Kidney glomerular epithelial cell (primary cell): ENCODE measurements at places on chromosomes 2 and 18.

GRCh38 chr2:8872821-8873432 lies 35.5 kb upstream of the KIDINS220 start:
- peak; percentile 59 for DNase-seq

DNA sequence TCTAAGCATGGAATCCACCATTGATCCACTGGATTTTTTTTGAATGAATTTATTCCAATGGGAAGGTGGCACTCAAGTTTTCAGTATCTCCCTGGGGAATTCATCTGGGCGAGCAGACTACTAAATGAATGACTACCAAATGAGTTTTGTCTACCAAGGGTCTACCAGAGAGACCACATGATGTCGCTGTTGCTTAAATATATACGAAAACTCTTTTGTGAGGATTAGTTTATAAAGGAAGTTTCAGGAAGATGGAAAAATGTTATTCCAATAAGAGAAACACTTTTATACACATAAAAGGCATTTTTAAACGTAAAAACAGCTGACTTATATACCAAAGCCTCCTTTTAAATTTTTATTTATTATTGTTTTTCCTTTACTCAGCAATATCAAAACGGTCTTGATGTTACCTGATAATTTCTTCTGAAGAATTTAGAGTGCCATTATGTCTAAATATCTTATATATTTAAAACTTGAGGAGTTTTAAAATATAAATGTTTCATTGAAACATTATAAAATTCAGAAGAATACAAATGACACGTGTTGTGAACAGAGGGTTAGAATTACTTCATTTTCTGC lies 139.7 kb downstream of the HRH4 start:
- DNase-seq: peak; percentile 70

- DNase-seq: no peak
Observed at GRCh38 chr2:18104595-18105224, 226.2 kb downstream of the KCNS3 start.

- no peak for DNase-seq
Observed at GRCh38 chr2:66733364-66733999, 298.6 kb downstream of the MEIS1 start.

DNA sequence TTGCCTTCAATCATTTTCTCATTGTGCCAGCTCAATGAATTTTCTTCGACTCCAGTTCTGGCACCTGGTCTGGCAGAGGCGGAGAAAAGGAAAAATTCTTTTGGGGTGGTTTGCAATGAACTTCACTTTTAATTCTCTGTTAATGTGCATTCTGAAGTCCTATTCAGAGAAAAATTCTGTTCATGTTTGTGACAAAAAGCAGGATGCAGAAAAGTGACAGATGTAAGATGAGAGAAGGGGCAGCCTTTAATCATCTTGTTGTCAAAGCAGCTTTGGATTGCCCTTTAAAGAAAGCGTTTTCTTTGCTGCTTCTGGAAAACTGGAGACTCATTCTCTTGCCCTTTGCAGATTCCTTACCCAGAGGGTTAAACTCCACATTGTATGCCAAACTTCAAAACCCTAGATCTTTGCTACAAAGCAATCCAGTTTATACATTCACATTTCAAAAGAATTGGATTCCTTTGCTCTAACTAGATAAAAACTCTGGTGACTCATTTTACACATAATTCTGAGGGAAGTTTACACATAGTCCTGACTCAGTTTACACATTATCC lies 94.6 kb upstream of the CAVIN2 start:
- no peak for DNase-seq

DNA sequence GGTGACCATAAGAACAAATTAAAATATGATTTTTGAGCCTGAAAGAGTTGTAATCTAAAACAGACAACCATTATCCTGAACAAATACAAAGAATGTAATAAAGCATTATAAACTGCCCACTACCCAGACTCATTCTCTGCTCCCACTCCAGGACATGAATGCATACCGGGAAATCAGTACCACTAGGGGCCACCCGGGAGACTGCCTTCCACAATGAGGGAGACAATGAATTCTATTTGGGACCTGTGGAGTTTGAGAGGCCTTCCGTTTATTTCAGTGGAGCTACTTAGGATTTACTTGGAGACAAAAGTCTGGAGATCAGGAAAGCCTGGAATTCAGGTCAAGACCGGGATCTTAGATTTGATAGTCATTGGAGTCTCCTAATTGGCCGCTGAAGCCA lies 50.0 kb downstream of the NAB1 start:
- DNase-seq: no peak

DNA sequence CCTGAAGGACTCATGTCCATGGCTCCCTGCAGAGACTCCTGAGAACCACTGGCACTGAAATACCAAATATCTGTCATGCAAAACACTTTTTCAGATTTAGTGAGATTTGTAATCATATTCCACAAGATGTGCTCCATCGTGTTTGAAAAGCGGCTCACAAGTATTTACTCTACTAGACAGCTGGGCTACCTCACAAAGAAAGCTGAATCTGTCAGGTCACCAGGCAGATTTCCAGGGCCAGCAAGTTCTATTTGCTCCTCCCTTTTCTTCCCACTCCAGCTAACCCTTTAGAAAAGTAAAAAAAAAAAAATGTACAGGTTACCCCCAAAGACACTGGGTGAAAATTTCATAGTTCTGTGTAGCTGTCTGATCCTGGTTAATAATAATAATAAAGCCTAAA lies 22.9 kb downstream of the WIPF1 start:
- DNase-seq: no peak
